Trophoblast cell (in vitro differentiated cells and primary cell): ENCODE measurements at places on chromosomes 1 and 21.

DNA sequence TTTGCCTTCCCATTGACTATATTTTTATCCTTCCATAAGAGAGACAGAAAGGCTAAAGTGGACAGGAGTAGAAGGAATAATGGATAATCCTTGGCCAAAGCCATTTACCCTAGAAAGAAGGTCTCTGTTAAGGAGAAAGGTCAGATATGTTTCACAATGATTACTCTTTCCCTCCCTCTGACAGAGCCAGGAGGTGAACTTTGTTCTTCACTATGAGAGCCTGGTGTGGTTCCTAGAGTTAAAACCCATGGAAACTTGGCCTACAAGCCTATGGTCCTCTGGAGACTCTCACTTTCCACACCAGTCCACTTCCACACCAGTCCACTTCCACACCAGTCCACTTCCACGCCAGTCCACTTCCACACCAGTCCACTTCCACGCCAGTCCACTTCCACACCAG is 479.9 kb upstream of the ZP4 start:
- H3K36me3 ChIP-seq, result no peaks in the 10 kb centered on the region
- no peaks in the 10 kb centered on the region for H3K4me1 ChIP-seq
- H3K27ac ChIP-seq, result no peak overlapping the region

DNA sequence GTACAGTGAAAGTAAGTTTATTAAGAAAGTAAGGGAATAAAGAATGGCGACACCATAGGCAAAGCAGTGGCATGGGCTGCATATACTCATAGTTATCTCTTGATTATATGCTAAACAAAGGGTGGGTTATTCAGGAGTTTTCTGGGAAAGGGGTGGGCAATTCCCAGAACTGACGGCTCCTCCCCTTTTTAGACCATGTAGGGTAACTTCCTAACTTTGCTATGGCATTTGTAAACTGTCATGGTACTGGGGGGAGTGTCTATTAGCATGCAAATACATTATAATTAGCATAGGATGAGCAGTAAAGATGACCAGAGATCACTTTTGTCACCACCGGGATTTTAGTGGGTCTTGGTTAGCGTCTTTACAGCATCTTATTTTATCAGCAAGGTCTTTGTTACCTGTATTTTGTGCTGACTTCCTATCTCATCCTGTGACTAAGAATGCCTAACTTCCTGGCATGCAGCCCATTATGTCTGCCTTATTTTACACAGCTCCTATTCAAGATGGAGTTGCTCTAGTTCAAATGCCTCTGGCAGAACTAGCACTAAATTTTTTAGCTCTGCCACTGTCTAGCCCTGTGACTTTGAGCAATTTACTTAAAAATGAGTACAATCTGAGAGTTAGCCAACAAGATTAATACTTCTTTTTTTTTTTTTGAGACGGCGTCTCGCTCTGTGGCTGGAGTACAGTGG is 110.3 kb upstream of the PALMD start:
- no peak overlapping the region for H3K27ac ChIP-seq
- H3K4me1 ChIP-seq, result no peaks in the 10 kb centered on the region
- H3K4me3 ChIP-seq, result no peak overlapping the region
- no peak for DNase-seq
- no peaks in the 10 kb centered on the region for H3K27me3 ChIP-seq

- H3K4me1 ChIP-seq, result no peaks in the 10 kb centered on the region
- peak; percentile 41 for DNase-seq
- peaks cover 2% of the 10 kb centered on the region for H3K36me3 ChIP-seq
- H3K27ac ChIP-seq, result no peak overlapping the region
- H3K27me3 ChIP-seq, result no peaks in the 10 kb centered on the region
- no peak overlapping the region for H3K4me3 ChIP-seq
Measured at GRCh38 chr1:170556917-170557316, 25.0 kb downstream of the GORAB start.

DNA sequence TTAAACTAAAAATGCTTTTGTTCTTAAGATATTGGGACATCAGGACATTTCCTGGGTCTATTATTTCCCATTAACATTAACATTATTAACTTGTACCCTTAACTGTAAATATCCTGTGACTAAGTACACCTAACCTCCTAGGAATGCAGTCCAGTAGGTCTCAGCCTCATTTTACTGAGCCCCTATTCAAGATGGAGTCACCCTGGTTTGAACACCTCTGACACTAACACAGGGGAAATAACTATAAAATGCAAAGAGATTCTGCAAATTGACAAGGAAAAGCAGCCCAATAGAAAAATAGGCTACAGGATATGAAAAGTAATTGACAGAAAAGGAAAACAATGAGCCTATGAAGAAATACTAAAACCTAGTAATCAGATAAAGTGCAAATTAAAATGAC is 11.6 kb upstream of the NCMAP start:
- no peaks in the 10 kb centered on the region for H3K27me3 ChIP-seq
- H3K36me3 ChIP-seq, result no peaks in the 10 kb centered on the region
- H3K4me3 ChIP-seq, result no peak overlapping the region
- DNase-seq, result peak; percentile 49

GRCh38 chr1:21278208-21278859 is 11.9 kb downstream of the ECE1 start:
- peaks cover 2% of the 10 kb centered on the region for H3K4me1 ChIP-seq
- DNase-seq, result no peak
- H3K27ac ChIP-seq, result no peak overlapping the region
- no peak overlapping the region for H3K4me3 ChIP-seq
- no peaks in the 10 kb centered on the region for H3K27me3 ChIP-seq

DNA sequence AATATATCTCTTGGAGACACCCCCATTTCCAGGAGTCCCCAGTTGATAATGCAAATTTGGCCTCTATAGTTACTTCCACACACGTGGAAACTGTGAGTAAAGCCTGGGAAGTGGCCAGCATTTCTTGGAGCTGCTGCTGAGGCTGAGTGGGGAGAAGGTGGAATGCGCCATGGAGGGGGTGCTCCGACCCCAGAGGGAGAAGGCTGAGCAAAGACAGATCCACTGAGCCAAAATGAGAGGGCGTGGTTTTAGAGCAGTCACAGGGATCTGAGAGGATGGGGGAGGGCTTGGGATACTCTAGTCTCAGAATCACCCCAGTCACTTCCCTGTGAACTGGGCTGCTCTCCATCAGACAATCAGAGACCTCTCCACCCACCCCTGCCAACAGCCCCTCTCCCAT is 38.7 kb downstream of the TRIM62 start:
- no peak overlapping the region for H3K27ac ChIP-seq
- H3K27me3 ChIP-seq, result no peaks in the 10 kb centered on the region
- peaks cover 8% of the 10 kb centered on the region for H3K36me3 ChIP-seq
- H3K4me1 ChIP-seq, result no peaks in the 10 kb centered on the region
- no peak overlapping the region for H3K4me3 ChIP-seq
- no peak for DNase-seq

GRCh38 chr1:82079607-82080006 is 278.9 kb downstream of the ADGRL2 start:
- no peaks in the 10 kb centered on the region for H3K36me3 ChIP-seq
- no peak overlapping the region for H3K4me3 ChIP-seq
- no peak overlapping the region for H3K27ac ChIP-seq
- no peak for DNase-seq
- H3K27me3 ChIP-seq, result no peaks in the 10 kb centered on the region

- no peaks in the 10 kb centered on the region for H3K4me1 ChIP-seq
- H3K4me3 ChIP-seq, result no peak overlapping the region
- H3K27me3 ChIP-seq, result no peaks in the 10 kb centered on the region
- no peak for DNase-seq
- no peaks in the 10 kb centered on the region for H3K36me3 ChIP-seq
Measured at GRCh38 chr1:148160048-148160342, 7.9 kb upstream of the NBPF11 start.

DNA sequence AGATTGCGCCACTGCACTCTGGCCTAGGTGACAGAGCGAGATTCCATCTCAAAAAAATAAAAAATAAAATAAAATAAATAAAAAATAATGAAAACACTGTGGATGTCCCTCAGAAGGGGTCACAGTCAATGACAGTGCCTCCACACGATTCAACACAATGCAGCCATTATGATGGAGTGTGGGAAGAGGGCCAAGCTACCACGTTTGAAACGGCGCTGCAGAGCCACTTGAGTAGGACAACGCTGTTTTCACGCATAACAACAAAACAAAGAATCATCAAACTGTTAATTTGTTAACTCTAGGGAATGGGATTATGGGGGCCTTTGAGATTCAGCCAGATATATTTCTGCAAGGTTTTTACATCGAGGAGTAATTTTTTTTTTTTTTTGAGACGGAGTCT is 36.5 kb downstream of the NKAIN1 start:
- H3K4me3 ChIP-seq, result no peak overlapping the region
- no peaks in the 10 kb centered on the region for H3K27me3 ChIP-seq
- no peaks in the 10 kb centered on the region for H3K36me3 ChIP-seq
- DNase-seq, result no peak
- H3K4me1 ChIP-seq, result no peaks in the 10 kb centered on the region
- H3K27ac ChIP-seq, result no peak overlapping the region

DNA sequence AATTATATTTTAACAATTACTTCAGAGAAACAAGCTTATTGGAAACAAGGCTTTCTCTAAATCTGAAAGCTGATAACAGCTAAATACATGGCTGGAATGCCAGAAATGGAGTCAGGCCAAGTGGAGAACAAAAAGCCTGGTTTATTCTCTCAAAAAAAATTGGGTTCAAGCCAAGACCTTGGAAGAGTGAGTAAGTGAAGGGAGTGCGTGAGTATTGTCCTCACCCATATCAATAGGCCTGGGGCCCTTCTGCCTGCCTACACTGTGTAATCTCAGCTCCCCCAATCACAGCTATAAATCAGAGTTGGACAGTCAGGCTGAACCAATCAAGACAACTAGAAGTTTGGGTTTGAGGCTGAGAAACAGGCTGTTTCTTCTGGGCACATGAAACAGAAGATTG is 7.4 kb downstream of the KYAT3 start:
- H3K27me3 ChIP-seq, result no peaks in the 10 kb centered on the region
- peak overlapping the region; percentile 22 for H3K27ac ChIP-seq
- no peak for DNase-seq
- H3K4me3 ChIP-seq, result no peak overlapping the region
- peaks cover 9% of the 10 kb centered on the region for H3K36me3 ChIP-seq

- H3K4me3 ChIP-seq, result no peak overlapping the region
- no peaks in the 10 kb centered on the region for H3K27me3 ChIP-seq
- peak overlapping the region; percentile 14 for H3K27ac ChIP-seq
- no peak for DNase-seq
Measured at GRCh38 chr1:145985129-145985501, 11.3 kb downstream of the TXNIP start.

- H3K27ac ChIP-seq, result no peak overlapping the region
- H3K4me1 ChIP-seq, result no peaks in the 10 kb centered on the region
- DNase-seq, result no peak
- H3K4me3 ChIP-seq, result no peak overlapping the region
- no peaks in the 10 kb centered on the region for H3K27me3 ChIP-seq
Measured at GRCh38 chr1:179879797-179880196, 2.2 kb upstream of the TOR1AIP2 start.

GRCh38 chr1:6690186-6690585 is 11.4 kb downstream of the DNAJC11 start:
- H3K4me1 ChIP-seq, result no peaks in the 10 kb centered on the region
- no peak overlapping the region for H3K27ac ChIP-seq
- H3K27me3 ChIP-seq, result no peaks in the 10 kb centered on the region
- no peak for DNase-seq
- H3K36me3 ChIP-seq, result no peaks in the 10 kb centered on the region

DNA sequence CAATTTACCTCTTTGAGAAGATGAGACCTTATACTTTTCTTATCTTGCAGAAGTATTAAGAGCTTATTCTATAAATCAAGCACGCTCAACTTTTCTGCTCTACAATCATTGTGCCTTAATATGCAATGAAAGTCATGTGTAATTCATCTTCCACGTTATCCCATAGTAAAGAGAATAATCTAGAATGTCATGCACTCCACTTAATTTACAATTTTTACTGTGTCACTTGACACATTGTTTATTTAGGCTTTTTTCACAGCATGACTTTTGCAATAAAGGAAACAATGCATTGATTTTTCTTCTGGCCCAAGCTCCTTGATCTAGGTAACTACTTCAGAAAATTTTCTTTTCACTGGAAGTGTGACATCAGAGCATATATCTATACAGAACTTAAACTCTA is 290.9 kb downstream of the HHIPL2 start:
- H3K4me1 ChIP-seq, result no peaks in the 10 kb centered on the region
- no peaks in the 10 kb centered on the region for H3K27me3 ChIP-seq
- no peak overlapping the region for H3K4me3 ChIP-seq
- no peaks in the 10 kb centered on the region for H3K36me3 ChIP-seq
- no peak for DNase-seq

DNA sequence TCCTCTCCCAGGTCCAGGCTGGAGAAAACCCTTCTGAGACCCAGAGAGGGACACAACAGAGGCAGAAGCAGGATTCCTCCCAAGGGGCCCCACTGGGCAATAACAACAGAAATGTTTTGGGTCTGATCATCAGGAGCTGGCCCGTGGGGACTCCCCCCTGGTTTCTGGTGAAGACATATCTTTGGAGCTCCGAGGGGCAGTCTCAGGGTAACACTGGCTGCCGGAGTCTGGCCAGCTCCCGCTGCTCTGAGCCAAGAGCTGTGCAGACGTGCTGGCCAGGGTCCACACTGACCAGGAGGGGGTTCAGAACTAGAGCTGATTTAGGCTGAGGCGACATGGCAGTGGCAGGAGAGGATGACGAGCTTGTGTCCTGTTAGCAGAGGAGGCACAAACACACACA is 13.1 kb downstream of the ECE1 start:
- peaks cover 2% of the 10 kb centered on the region for H3K4me1 ChIP-seq
- H3K4me3 ChIP-seq, result no peak overlapping the region
- H3K36me3 ChIP-seq, result no peaks in the 10 kb centered on the region
- no peak for DNase-seq

DNA sequence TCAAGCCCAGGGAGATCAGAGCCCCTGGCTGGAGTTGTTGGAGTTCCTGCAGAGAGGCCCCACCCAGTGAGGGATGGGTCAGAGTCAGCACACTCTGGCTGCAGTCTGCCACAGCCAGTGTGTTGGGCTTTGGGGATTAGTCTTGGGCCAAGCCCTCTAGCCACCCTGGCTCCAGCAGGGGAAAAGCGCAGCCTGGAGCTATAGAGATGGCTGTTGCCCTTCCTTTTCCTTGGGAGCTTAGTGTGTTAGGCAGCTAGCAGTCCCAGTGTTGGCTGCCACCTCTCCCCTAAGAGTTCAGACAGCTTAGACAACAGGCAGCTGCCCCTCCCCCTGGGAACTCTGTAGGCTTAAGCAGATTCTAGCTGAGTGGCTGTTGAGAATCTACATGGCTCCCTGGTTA is 45.1 kb downstream of the DPT start:
- no peaks in the 10 kb centered on the region for H3K27me3 ChIP-seq
- peaks cover 7% of the 10 kb centered on the region for H3K4me1 ChIP-seq
- H3K4me3 ChIP-seq, result no peak overlapping the region
- no peaks in the 10 kb centered on the region for H3K36me3 ChIP-seq
- DNase-seq, result no peak

- no peaks in the 10 kb centered on the region for H3K4me1 ChIP-seq
- H3K36me3 ChIP-seq, result peaks cover 21% of the 10 kb centered on the region
- H3K27me3 ChIP-seq, result no peaks in the 10 kb centered on the region
- peak; percentile 88 for DNase-seq
- H3K4me3 ChIP-seq, result no peak overlapping the region
Measured at GRCh38 chr1:202959276-202959620, 1.1 kb upstream of the ADIPOR1 start.

- H3K4me1 ChIP-seq, result no peaks in the 10 kb centered on the region
- H3K27me3 ChIP-seq, result no peaks in the 10 kb centered on the region
- no peaks in the 10 kb centered on the region for H3K36me3 ChIP-seq
- no peak overlapping the region for H3K4me3 ChIP-seq
- no peak for DNase-seq
Measured at GRCh38 chr21:21230672-21231071, 232.5 kb downstream of the NCAM2 start.

GRCh38 chr21:35529171-35529863 is 480.2 kb upstream of the RUNX1 start:
- H3K4me3 ChIP-seq, result no peak overlapping the region
- H3K36me3 ChIP-seq, result no peaks in the 10 kb centered on the region
- no peak overlapping the region for H3K27ac ChIP-seq
- no peaks in the 10 kb centered on the region for H3K4me1 ChIP-seq
- DNase-seq, result peak; percentile 76
